Mammary epithelial cell (primary cell): ENCODE measurements at places on chromosomes 7 and 10. TPM values are rescaled to one million over a fixed set of nuclear protein-coding genes. Genes with fewer than 3 reads are reported as not detected.
A peak's percentile ranks its signal among the peaks of the same experiment; 100 is the strongest.

DNA sequence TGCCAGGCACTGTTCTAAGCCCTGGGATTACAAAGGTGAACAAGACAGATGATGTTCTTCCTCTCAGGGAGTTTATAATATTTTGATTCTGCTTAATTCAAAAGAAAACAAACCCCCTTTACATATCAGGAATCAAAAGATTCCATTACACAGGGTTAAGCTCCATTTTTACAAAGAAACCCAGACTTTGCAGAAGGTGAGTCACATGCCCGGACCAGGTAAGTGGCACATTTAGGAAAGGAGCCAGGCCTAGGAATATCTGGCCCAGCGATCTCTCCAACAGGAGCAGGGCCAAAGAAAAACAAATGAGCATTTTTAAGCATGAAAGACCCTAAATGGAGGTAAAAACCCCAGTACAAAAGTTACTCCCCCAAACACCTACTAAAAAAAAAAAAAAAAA is 1.1 kb downstream of the STN1 start:
- peak; percentile 39 for DNase-seq

DNA sequence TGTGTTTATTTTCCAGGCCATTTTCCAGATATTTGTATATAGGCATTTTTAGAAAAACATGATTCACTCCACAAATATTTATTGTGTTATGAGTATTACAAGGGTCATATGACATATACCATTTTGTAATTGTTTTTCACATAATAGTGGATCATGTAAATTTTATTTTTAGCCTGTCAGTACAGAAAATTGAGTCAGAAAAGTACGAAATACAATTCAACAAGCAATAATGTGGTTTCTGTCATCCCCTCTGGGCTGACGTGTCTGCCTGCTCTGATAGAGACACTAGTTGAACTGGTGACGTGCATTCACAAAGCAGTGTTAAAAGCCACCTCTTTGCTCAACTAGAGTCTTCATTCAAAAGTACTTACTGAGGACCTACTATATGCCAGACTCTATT is 97.9 kb upstream of the STEAP1B start:
- DNase-seq = peak; percentile 88

DNA sequence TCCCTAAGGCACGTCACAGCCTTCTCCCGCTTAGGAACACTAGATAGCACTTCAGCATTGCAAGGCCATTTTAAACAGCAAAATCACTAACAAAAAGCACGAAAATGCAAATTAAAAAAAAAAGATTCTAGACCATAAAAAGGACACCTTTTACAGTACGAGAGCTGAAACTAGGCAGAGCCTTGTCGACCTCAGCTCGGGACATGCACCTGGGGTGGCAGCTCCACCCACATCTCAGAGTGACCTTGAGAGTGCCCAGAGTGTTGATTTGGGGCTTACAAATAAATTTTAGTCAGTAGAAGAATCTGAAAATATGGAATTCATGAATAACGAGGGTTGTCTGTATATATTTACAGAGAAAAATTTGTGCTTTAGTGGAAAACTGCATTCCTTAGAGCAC is 1.1 kb downstream of the MRPS24 start:
- no peak for DNase-seq

DNA sequence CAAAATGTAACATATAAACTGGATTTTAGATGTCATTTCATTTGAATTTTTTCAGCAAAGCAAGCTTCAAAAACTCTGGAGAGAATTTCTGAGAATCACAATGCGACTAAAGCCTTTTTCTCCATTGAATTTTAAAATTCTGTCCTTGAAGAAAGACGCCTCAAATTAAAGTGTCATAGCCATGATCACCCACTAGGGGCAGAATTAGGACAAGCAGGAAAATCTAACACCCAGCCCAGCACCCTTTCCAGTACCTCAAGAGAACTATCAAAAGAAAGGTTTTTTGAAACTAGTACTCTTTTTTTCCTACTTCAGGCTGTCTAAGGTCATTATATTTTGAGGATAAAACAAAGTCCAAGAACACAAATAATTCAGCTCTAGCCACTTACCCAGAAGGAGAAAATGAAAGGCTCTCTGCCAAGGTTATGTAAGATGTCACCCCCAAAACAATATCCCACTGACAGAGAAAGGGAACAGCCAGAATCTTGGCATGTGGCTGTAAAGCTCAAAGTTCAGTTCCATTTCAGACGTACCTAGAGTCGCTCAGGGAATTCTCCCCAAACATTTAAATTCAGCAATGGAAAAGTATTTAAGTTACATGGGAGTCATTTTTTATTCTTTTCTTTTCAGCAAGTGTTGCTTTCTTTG is 299.4 kb downstream of the SNX13 start:
- no peak for DNase-seq

- DNase-seq = no peak
Measured at GRCh38 chr7:134444198-134444960, 14.5 kb downstream of the AKR1B1 start.

GRCh38 chr10:114665873-114666272 is 7.8 kb upstream of the ABLIM1 start:
- DNase-seq = no peak

GRCh38 chr7:41869091-41869490 is 166.2 kb upstream of the INHBA start:
- peak; percentile 82 for DNase-seq

The CALCR gene
- total RNA-seq = not detected
